CD4-positive, CD25-positive, alpha-beta regulatory T cell (primary cell): ENCODE measurements at places on chromosomes 4 and X. TPM values are rescaled to one million over a fixed set of nuclear protein-coding genes. Genes with fewer than 3 reads are reported as not detected.

The AFM gene
- not detected for polyA plus RNA-seq

The PHOX2B gene
- polyA plus RNA-seq = not detected

DNA sequence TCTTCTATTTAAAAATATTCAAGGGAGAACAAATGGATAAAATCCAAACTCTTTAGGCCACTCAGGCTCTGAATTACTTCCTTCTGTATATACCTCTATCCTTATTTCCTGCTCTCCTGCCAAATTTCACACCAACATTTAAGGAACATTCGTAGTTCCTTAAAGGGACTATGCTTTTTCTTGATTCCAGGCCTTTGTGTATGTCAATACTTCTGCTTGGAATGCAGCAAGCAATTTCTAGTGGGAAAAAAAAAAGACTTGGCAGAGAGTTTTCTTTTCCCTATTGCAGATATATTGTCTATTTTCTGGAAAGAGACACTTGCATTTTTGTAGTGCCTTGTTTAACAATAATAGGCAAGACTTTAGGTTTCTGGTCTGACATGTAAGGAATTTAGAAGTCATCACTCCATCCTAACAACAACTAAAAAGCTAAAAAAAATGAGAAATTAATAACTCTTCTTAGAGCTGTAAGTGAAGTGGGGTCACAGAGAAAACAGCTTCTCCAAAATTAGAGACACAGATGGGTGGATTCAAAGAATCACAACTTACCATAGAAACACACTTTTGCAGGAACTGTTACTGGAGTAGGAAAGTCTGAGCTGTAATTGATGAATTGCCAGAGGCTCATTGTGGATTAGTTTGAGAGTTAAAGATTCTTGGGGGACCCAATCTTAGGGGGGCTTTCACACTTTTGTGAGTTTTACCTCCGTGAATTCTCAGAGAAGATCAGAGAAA, 2.1 kb upstream of the ADH5 start:
- no peak overlapping the region for H3K27ac ChIP-seq
- no peak overlapping the region for H3K4me3 ChIP-seq
- peaks cover 27% of the 10 kb centered on the region for H3K4me1 ChIP-seq
- H3K27me3 ChIP-seq = no peaks in the 10 kb centered on the region
- no peaks in the 10 kb centered on the region for H3K36me3 ChIP-seq

- H3K27ac ChIP-seq = no peak overlapping the region
- no peak overlapping the region for H3K4me3 ChIP-seq
- no peaks in the 10 kb centered on the region for H3K27me3 ChIP-seq
- H3K36me3 ChIP-seq = no peaks in the 10 kb centered on the region
Measured at GRCh38 chrX:37485429-37485828, 86.0 kb upstream of the LANCL3 start.

DNA sequence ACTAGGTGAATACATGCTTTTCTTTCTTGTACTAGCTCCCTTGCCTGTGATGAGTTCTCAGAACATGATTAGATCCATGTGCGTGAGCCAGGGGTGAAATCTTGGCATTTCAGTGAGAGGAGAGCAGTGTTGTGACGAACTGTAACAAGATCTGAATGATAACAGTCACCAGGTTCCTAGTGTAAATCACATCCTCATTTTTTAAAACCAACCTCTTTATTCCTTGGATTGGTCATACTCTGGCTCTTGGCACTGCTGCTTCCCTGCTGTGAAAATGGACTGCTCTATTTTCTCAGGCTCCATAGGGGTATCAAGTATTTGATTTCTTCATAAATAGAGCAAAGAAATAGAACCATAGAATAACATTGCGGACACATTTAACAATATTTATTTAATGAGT, 206.3 kb downstream of the SLC4A4 start:
- H3K27me3 ChIP-seq = no peaks in the 10 kb centered on the region
- H3K4me1 ChIP-seq = no peaks in the 10 kb centered on the region
- H3K27ac ChIP-seq = no peak overlapping the region
- H3K4me3 ChIP-seq = no peak overlapping the region

DNA sequence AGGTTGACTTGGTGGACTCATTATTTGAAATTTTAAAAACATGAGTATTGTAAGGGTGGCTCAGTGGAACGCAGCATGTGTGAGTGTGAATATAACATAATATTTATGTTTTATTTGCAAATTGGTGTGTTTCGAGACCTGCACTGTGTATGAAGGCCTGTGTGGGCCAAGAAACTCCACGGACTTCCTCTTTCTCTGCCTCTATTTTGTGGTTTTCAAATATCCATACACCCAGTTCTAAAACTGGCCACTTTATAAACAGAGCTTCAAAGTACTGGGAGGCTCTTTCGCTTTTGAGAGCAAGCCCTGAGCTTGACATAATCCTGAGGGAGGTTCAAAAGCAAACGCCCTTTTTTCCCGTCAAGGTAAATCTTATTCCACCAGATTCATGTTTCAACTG, 187.7 kb downstream of the GPAT3 start:
- no peaks in the 10 kb centered on the region for H3K27me3 ChIP-seq

- no peak for DNase-seq
- no peak overlapping the region for H3K27ac ChIP-seq
- H3K27me3 ChIP-seq = no peaks in the 10 kb centered on the region
- H3K36me3 ChIP-seq = peaks cover 33% of the 10 kb centered on the region
- no peaks in the 10 kb centered on the region for H3K4me1 ChIP-seq
- H3K4me3 ChIP-seq = no peak overlapping the region
Measured at GRCh38 chr4:108018884-108019187, 29.1 kb downstream of the HADH start.

- H3K4me1 ChIP-seq = no peaks in the 10 kb centered on the region
- no peak overlapping the region for H3K27ac ChIP-seq
- DNase-seq = no peak
- H3K27me3 ChIP-seq = no peaks in the 10 kb centered on the region
- no peaks in the 10 kb centered on the region for H3K36me3 ChIP-seq
Measured at GRCh38 chr4:132683957-132684356, 465.1 kb upstream of the PCDH10 start.
